Hematopoietic multipotent progenitor cell treated with erythropoietin and hydrocortisone succinate and interleukin-3 and kit ligand, for 6 days (in vitro differentiated cells): ENCODE measurements at places on chromosomes 2 and 18.

DNA sequence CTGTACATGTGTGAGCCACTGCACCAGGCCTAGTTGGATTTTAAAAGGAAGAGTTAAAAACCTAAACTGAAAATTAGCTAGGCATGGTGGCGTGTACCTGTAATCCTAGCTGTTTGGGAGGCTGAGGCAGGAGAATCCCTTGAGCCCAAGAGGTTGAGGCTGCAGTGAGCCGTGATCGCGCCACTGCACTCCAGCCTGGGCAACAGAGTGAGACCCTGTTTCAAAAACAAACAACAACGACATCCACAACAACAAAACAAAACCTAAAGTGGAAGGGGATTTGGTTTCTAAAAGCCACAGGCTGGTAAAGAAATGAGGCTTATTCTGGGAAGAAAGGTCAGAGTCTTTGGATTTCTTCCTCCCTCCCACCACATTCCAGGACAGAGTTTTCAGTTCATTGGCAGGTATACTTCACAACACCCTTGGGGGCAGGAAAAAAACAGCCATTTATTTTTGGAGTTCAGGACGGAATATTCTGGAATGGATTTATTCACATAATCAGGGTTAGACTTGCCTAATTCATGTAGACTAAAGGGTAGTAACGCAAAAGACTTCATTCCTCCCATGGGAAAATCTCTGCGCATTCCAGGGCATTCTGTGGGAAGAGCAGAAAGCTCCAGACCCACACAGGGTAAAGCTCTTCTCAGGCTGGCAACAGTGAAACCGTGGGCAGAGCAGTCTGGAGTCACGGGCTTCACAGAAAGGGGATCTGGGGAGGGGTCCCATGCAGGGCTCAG, 34.9 kb downstream of the TEX44 start:
- DNase-seq = no peak

GRCh38 chr2:221833966-221834365, 261.9 kb upstream of the EPHA4 start:
- no peak for DNase-seq

DNA sequence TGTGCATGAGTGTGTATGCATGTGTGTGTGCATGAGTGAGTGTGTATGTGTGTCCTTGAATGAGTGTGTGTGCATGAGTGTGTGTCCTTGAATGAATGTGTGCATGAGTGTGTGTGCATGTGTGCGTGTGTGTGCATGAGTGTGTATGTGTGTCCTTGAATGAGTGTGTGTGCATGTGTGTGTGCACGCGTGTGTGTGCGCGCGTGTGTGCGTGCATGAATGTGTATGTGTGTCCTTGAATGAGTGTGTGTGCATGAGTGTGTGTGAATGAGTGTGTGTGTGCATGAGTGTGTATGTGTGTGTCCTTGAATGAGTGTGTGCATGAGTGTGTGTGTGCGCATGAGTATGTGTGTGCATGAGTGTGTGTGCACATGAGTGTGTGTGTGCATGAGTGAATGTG, 271.9 kb downstream of the RNF144A start:
- no peak for DNase-seq

- DNase-seq = no peak
Measured at GRCh38 chr18:35144698-35145097, 96.1 kb upstream of the ZNF397 start.

DNA sequence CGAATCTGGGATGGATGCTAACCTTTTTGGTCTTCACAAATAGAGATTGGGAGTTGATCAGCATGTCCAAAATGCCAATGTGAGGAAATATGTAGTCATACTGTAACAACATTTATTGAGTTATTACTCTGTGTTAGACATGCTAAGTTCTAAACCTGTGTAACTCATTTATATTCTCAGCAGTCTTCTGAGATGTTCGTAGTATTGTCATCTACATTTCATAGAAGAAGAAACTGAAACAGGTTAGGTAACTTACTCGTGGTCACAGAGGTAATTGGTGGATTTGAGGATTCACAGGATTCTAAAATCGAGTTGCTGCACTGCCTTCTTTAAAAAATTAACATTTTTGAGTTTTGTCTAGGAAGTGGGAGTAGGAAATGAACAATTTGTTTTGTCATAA, 162.1 kb downstream of the UBE2E3 start:
- no peak for DNase-seq

- no peak for DNase-seq
Measured at GRCh38 chr2:54274781-54275242, 18.8 kb upstream of the TSPYL6 start.

GRCh38 chr18:25614168-25614567, 262.2 kb upstream of the ZNF521 start:
- no peak for DNase-seq

- no peak for DNase-seq
Measured at GRCh38 chr2:157024129-157024528, 233.4 kb upstream of the GALNT5 start.
